ENCODE measurements at places on chromosomes 12 and 14.

DNA sequence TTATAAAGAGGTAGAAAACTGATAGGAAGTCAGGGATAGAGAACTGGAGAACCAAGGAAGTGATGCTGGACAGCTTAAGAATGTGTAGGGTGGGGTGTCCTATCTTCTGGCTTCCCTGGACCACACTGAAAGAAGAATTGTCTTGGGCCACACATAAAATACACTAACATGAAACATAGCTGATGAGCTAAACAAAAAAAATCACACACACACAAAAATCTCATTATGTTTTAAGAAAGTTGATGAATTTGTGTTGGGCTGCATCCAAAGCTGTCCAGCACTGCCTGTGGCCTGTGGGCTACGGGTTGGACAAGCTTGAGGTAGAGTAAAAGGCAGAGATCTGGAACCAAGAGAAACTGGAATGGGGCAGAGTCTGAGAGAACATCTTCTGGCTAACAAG, 7.4 kb downstream of the GLT8D2 start:
- no peak for DNase-seq

- no peak for DNase-seq
Observed at GRCh38 chr14:92277031-92277430, 45.9 kb upstream of the SLC24A4 start.

DNA sequence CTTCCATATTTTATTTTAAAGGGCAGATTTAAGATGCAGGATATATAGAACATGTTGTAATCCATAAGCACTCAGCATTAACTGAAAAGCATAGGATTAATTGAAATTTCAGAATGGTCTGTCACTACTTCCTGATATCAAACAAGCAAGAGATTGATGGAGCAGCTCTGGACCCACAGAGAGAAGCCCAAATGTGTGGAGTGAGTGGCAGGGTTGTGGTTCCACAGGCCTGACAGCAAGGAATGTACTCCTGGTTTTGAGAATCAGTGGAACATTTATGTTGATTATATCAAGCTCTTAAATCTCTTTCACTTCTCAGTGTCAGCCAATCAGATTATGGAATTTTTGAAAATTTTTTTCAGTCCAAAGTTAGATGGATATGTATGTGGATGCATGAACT, 267.6 kb upstream of the PRICKLE1 start:
- DNase-seq, result no peak

GRCh38 chr14:25833341-25834126, 764.3 kb downstream of the NOVA1 start:
- DNase-seq, result peak; percentile 31

DNA sequence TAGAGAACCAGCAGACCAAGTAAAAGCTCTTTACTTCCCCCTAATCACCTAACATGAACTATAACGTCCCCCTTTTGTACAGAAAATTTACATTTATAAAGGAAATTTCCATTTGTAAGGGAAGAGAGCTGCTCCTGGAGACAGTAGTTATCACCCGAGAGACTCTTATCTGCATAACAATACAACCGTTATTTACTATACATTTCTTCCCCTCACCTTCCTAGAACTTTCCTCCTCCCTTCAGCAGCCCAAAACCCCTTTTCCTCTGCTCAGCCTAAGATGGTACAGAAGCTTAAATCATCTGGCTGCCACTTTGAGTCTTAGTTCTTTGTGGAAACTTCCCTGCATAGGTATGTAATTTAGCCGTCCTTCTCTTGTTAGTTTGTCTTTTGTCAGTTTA, 40.4 kb upstream of the ETV6 start:
- no peak for DNase-seq

DNA sequence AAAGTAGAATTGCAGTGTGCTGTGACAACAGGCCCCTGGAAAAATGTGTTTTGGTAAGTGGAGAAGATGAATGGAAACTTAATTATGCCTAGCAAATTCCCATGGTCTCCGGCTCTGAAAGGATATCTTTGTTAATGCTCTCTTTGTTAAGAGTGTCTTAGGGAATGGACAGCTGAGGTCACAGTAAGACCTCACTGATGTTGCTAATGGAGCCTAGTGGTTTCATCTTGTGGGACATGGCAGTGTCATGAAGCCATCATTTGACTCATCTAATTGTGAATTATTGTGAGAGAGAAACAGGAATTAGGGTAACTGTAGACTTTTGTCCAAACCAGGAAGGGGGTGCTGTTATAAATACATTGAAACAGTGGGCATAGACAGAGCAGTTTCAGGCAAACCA, 330.3 kb downstream of the TMTC2 start:
- no peak for DNase-seq

DNA sequence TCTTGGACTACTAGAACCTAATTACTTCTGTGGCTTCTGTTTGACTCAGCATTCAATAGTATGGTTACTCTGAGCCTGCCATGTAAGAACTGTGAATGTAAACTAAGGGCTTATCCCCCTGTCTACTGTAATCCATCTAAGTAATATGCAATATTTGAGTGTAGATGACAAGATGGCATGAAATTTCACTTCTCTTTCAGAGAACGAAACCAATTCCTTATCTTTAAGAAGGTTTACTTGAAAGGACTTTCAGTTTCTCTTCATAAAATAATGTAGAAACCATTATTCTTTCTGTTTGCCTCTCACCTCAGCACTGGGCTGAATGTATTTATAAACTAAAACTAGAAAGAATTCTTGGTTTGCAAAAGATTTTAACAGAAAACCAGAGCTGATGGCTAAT, 60.4 kb upstream of the ARID2 start:
- DNase-seq, result no peak

DNA sequence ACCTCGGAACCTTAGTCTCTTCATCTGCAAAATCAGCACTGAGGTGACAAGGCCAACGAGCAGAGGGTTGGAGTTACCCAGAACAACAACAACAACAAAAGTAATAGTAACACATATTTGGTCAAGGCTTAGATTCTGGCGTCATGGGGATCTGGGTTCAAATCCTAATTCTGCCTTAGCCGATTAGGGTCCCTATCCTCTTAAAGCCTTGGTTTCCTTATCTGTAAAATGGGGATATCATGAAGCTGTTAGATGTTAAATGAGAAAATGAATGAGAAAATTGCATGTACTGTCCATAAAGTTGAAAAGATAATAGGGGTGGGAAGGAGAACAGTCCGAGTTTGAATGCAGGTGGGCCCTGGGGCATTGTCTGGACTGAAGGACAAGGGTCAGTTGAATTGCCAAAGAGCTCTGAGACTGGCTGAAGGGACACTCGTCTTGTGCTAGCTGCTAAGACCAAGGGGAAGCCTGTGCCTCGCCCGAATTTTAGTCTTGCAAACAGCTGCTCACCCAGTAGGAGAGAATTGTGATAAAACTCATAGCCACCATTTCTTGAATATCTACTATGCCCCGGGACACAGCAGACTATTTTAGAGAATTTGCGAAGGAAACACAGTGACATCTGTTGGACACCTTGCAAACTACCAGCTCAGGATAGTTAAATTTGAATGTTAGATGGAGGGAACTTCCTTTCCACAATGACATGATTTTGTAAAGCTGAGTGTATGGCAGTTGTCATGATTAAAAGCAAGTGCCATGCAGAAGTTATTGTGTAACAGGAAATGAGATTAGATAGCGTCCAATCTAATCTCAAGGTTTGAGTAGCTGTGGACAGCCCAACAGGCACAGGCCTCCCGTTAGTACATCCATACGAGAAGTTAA, 6.8 kb upstream of the HNF1A start:
- DNase-seq, result peak; percentile 51

DNA sequence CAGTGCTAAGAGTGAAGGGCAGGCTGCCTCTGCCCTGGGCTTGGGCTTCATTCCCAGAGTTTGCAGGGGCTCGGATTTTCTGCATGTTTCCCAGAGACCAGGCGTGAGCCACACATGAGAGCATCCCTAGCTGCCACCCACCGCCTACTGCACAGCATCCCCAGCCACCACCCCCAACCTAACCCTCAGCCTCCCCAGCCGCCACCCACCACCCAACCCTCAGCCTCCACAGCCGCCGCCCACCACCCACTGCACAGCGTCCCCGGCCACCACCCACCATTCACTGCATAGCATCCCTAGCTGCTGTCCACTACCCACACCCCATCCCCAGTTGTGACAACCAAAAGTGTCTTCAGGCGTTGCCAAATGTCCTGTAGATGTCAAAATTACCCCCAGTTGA, 22.6 kb downstream of the FGF6 start:
- DNase-seq, result no peak

DNA sequence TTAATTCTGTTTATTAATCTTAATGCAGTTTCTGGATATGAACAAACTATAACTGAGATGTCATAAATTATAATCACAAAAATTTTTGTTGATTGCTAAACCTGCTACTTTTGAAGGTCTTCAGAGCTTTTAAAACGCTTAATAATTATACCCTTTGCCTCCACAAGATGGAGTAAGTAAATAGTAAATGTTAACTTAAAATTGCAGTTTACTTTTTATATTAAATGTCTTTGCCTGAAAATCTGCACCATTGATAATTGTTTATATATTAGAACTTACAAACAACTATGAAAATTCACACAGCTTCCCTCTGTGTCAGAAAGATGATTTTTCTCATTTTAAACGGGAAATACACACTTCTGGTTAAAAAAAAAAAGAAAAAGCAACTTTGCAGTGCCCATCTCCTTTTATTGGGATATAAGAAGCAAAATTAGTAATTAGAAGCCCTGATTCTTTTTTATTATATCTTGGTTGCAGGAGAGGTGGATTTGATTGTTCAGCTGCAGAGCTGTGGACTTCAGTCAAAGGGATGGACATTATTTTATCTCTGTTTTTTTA, 35.6 kb downstream of the SCFD1 start:
- DNase-seq, result no peak

GRCh38 chr12:124940393-124941169, 26.1 kb upstream of the UBC start:
- no peak for DNase-seq

DNA sequence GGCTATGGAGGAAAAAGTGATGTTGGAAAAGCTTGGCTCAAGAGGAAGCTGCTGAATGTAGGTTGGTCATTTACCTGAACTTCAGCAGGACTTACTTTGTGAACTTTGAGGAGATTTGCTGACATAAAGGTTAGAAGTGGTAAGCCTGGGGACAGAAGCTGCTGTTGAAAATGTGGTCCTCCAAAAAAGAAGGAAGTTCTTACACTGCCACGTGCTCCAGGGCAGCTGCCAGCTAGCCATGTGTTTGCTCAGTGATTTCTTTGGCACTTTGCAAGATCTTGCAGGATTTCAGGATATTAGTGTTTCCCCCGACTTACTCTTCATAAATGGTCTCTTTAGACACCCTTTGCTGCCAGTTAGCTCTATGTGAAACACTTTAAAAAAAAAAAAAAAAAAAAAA, 14.8 kb upstream of the DYRK2 start:
- DNase-seq, result no peak
